Psoas muscle (tissue), 8 donors: ENCODE measurements at places on chromosomes 12 and 14. TPM values are rescaled to one million over a fixed set of nuclear protein-coding genes. Genes with fewer than 3 reads are reported as not detected.

DNA sequence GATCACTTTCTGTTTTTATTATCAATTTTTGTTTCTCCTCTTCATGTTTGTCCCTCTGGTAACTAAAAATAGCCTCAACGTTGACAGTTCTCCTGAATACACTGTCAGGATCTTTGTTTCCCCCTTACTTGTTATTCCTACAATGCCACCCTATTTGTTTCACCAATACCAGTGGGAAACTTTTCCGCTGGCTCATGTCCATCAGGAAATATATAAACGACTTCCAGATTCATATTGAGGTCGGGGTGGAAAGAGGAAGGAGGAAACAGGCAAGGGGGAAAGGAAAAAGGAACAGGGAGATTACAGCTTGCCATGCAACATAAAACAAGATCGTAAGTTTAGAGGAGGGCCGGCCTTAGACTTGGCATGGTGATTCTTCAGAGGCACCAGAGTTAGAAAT is 61.7 kb downstream of the BTBD7 start:
- DNase-seq: no peak

GRCh38 chr12:51419425-51420193 is 5.0 kb upstream of the SLC4A8 start:
- DNase-seq: no peak

DNA sequence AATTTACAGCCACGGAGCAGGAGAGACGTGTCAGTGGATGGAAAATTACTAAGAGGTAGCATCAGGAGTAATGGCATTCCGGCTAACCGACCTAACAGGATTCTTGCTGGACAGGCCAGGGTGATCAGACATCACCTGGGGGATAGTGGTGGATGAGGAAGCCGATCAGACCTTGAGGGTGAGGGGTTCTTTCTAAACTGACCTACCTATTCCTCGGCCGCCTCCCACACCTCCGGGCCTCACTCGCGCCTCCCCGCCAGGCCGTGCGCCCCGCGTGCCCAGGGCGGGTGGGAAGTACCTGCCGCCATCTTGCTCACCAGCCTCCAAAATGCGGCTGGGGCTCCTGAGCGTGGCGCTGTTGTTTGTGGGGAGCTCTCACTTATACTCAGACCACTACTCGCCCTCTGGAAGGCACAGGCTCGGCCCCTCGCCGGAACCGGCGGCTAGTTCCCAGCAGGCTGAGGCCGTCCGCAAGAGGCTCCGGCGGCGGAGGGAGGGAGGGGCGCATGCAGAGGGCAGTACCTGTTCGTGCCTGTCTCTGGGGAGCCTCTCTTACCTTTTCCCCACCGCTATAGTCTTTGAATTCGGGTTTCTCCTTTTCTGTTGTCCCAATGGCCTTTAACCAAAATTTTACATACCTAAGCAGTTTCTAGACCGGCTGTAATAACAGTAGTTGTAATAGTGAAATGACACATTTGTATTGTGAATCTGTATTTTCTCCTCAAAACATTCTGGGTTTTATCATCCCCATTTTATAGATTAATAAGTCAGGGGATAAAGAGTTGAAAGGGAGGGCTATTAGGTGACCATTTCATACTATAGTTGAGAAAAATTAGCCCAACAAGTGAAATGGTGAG is at the start of gene TMPRSS12:
TSS of gene TMPRSS12 (plus strand) at position 290 of the 857 bp plus-strand sequence. CDS start at position 329, 39 bp downstream.
- no peak for DNase-seq

GRCh38 chr12:3951380-3952135 is 78.4 kb upstream of the PARP11 start:
- no peak for DNase-seq

DNA sequence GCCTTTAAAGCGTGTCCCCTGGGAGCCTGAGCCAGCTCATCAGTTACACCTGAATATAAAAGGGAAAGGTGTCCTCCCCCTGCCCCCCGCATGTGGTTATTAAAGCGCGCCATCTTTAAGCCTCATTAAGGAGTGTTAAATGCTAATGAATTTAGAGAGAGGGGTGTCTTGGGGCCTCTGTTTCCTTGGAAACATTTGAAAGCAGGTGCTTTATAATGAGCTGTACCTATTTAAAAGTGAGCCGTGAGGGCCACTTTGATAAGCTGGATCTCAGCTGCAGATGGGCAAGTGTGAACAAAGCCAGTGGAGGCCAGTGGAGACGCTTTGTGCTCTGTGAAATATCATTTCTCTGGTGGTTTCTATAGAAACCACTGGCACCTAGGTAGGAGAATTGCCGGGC is 84.0 kb downstream of the BEGAIN start:
- no peak for DNase-seq

- DNase-seq: no peak
These were observed 266.5 kb downstream of the PAWR start for GRCh38 chr12:79424109-79424721.

- DNase-seq: peak; percentile 60
These were observed 795 bp downstream of the SMAGP start for GRCh38 chr12:51269174-51270066.

- no peak for DNase-seq
These were observed 26.8 kb upstream of the BMAL2 start for GRCh38 chr12:27305673-27306456.

- no peak for DNase-seq
These were observed 305.1 kb downstream of the TTC6 start for GRCh38 chr14:37900561-37900960.

DNA sequence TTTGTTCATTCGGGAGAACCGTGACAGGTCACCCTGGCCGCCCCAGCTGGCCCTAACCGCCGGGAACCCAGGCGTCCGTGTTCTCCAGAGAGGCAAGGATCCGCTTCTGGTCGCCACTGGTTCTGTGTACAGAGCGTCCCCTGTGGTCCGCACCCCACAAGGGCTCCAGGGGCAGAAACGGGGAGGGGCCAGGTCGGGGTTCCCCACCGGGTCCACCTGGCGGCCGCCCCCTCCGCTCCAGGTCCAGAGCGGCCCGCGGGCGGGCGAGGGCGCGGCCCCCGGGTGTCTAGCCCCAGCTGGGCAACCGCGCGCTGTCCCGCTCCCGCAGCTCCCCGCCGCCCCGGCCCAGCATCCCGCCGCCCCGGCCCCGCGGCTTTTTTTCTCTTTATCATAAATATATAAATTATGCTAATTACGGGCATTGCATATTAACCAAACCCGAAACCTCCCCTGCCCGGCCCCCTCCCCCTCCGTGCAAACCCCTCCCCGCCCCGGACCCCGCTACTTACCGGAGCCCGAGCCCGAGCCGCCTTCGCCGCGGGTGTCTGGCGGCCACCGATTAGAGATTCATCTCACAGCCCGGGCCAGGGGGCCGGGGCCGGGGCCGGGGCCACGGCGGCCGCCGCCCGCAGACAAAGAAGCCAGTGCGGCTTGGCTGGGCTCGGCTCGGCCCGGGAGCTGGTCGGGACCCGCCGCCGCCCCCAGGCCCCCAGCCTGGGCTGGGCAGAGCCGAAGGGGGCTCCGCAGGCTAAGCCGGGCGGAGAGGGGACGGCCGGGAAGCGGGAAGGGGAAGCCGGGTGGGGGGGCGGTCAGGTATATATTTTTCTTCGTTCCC is 512 bp downstream of the POU6F1 start:
- peak; percentile 86 for DNase-seq

GRCh38 chr12:66500091-66500490 is 178.8 kb downstream of the GRIP1 start:
- no peak for DNase-seq

DNA sequence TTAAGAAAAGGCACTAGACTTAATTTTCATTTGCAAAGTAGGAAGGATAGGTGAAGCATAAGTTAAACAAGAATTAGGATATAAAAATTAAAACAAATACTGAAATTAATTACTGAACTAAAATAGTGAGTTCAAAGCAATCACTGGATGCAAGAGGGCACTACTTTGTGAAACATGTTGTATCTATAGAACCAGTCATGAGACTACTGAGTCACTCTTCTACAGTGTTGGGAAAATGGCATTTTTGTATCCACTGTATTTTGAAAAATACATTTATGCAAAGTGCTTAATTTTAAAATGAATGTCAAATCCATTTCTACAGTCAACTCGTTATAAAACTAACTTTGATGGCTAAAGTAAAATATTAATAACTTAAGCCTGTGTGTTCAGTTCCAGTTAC is 47.9 kb downstream of the SEL1L start:
- no peak for DNase-seq

DNA sequence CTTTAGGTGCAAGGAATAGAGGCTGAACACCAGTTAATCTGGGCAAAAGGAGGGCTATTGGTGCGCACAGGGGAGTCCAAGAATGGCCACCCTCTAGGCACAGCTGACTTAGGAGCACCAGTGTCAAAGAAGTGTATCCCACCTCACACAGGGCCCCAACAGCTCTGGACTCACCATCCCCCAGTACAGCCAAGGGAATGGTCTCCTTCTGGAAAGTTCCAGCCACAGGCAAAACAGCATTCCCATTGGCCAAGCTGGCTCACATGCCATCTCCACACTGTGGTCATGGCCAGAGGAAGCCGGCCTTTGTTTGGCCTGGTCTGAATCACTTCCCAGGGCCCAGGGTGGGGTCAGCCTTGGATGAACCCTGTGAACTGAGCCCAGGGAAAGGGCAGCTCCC is 120.1 kb downstream of the DICER1 start:
- no peak for DNase-seq

GRCh38 chr12:101566318-101566717 is 28.5 kb upstream of the MYBPC1 start:
- no peak for DNase-seq

GRCh38 chr12:120206228-120206627 is 5.3 kb upstream of the RPLP0 start:
- DNase-seq: no peak

DNA sequence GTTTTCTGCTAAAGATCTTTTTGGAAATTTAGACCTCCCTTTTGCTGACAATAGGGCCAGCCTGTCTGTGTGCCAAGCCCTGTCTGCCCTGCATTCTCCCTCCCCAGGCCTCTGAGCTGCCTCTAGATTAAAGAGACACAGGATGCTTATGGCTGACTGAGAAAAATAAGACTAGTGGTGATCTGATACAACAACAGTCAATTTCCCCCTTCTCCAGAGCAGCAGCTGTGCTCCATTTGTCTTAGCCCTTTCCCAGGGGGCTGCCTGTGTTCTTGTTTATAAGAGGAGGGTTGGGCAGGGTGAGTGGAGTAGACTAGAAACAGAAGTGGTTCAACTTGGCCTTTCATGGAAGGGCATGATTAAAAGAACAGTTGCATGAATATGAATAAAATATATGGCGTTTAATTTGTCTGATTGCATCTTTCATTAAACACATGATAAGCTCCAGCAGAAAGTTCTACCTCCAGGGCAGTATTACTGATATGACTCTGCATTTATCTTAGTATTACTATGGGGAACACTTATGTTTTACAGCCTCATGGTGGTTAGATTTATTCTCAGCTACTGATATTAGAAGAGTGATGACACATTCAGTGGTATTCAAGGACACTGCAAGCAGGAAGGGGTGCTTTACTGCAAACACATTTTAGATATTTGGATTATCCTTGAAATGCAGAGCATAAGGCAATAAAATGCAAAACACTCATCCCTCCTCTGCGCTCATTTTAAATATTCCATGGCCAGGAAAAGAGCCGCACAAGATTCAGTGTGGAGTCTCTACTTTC is 150.2 kb upstream of the CLEC14A start:
- no peak for DNase-seq

DNA sequence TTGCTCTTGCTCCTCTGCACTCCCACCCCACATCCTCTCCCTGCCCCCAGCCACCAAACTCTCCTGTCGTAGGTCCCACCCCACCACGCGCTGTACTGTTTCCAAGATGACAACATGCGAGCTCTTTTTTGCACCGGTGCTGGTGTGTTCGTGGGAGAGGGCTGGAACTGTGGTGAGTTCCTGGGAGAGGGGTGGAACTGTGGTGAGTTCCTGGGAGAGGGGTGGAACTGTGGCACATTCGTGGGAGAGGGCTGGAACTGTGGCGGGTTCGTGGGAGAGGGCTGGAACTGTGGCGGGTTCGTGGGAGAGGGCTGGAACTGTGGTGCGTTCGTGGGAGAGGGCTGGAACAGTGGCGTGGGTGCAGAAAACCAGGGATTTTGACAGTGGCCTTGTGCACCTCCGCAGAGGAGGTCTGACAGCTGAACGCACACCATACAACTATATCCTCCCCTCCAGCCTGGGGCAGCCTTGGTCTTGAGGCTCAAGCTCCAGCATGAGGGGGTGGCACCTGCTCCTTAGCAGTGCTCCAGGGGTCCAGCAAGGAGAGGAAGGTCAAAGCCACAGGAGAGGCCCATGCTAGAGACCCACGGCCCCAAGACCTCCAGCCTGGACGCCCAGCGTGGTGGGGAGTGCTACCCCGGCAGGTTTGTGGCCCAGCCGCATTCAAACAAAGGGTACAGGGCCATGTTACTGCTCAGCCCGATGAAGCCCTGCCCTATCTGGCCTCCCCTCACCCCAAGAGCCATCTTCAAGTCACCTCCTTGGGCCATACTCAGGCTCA is 50.1 kb downstream of the ACTN1 start:
- no peak for DNase-seq

DNA sequence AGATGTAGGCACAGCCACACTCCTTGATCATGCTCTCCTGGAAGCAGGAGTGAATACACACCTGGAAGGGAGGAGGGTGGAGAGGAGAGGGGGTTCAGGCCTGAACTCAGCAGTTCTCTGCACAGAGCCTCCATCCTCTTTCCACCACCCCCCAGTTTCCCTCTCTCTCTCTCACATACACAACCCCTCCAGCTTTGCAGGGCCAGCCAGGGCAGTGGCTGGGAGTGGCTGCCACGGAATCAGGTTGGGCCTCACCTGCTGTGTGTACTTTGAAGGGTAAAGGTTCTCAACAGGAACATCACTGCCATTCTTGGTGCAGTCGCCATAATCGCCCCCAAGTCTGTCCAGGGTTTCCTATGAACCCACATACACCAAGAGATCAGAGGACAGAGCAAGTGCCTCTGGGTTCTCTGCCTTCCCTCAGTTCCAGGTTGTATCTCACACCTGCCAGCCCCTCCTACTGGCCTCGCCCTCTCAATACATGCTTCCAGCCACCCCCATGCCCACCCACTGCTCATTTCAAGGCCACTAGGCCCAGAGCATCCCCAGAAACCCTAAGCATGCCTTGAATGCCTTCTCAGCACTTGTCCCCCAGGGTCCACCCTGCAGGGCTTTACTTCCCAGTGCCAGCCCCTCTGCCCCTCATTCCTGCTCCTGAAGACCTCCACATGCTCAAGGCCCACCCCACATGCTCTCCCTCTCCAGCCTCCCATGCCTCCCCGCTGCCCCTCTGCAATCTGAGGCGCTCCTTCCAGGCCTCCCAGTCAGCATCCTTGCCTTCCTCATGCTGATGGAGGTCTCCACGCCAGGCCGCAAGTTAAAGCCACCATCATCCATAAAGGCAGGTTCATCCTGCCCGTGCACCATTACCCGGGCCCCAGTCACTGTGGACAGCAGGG is 12.9 kb upstream of the TNFRSF1A start:
- no peak for DNase-seq

DNA sequence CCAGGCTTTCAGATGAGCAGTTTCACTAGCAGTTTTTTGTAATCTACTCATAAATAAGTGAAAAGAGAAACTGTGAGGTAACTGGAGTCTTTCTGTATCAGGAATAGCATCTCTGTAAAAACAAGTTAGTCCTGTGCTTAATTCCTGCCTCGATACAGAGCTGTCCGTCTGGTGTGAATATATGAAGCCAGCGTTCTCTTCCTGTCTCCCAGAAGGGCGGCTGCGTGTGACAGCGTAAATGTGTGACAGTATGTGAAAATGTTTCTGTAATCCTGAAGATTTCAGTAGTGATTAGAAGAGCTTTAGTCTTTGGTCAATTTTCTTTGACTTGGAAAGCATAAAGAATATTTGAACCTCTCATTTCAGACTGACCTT is 150.3 kb downstream of the FBXL14 start:
- no peak for DNase-seq

TBX3 gene
- total RNA-seq: 46.4 TPM

AQP2 gene
- total RNA-seq: not detected

FOXG1 gene
- 5.5 TPM for total RNA-seq

CDH24 gene
- 0.32 TPM for total RNA-seq

BHLHE41 gene
- total RNA-seq: 10.3 TPM

GPR84 gene
- not detected for total RNA-seq

RITA1 gene
- 15.3 TPM for total RNA-seq

DDIT3 gene
- 15.5 TPM for total RNA-seq
